Mesendoderm (in vitro differentiated cells): ENCODE measurements at places on chromosomes 5 and 9.

- no peak for DNase-seq
These were observed 2.8 kb upstream of the PRLR start for GRCh38 chr5:35233121-35233520.

DNA sequence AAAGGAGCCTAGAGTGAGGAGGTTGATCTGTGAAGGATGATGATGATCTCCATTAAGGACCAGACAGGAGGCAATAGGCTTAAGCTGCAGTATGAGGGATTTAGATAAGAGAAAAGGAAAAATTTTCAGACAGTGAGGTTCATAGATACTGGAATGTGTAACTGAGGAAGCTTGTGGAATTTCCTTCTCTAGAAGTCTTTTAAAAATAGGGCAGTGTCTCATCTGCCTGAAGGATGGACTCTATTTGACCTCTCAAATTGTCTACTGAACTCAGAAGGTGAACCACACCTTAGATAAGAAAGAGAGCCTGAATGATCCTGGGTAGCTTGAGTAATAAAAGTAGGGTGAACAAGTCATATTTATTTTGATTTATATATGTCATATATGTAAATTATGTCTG is 148.2 kb upstream of the CDKN2B start:
- peak; percentile 11 for DNase-seq

DNA sequence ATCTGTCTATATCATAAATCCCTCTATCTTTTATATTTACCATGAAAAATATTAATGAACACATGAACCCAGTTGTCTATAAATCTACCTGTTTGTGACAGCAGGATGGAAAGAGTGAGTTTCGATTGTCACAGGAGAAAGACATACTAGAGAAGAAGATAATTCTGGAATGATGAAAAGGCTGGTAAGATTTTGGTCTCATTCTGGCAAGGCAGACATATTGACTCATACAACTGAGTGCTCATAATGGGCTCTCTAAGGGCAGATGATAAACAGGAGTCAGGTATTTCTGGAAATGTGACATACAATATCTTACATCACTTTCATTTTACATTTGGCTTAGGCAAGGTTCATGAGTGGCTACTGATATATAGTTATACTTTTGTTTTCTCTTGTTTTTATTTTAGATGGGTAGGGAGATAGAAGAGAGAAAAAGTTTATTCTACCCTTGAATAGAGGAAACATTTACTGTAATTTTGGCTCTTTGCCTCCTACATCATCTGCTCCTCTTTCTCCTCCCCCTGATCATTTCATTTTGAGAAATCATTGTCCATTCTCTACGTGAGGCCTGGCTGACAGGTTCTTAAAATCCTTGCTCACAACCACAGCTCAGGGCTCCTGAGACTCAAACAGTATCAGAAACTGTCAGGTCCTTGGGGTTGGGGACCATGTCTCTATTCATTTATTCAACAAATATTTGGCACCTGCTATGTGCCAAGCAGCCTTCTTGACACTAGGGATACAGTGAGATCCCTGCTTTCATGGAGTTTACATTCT is 14.4 kb downstream of the ELOVL7 start:
- DNase-seq = no peak

DNA sequence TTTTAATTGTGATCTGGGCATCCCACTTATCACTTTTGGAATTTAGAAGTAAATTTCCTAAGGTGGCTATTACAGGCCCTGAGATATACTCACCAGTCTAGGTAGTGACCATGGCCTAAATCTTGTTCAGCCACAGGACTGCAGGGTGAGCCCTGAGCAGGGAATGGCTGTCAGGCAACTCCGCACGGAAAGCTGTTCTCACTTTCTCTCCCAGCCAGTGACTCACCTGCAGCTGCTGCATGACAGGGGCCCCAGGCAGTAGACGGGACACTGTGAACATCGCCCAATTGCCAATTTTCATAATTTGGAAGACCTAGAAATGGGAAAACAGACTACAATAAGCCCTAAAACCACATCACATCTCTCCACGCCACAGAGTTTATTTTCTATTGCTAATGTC is 69.6 kb upstream of the TAF1L start:
- DNase-seq = peak; percentile 33

- no peak for DNase-seq
These were observed 71.9 kb upstream of the LARP1 start for GRCh38 chr5:154683101-154683880.

GRCh38 chr5:1051366-1051720 is 42.7 kb downstream of the NKD2 start:
- no peak for DNase-seq

DNA sequence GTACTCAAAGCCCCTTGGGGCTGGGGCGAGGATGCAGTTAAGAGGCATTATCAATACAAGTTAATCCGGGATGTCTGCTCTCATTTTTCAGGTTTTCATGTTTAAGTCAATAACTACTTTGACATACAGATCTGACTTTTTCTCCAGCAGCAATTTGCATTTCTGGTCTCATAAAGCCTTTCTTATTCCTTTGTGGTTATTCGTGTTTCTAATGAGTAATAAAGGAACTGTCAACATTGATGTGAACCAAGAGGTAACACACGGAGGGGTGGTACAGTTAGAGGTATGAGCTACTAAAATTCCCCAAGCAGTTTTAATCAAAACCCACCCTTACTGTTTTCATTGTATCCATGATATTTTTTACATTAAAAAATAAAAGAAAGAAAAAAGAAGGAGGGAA is 138.0 kb upstream of the NFIB start:
- no peak for DNase-seq

GRCh38 chr9:121289772-121290370 is 21.9 kb downstream of the GSN start:
- no peak for DNase-seq

- DNase-seq = peak; percentile 18
These were observed 20.0 kb downstream of the F2R start for GRCh38 chr5:76735762-76736545.

- no peak for DNase-seq
These were observed 2.2 kb downstream of the ABLIM3 start for GRCh38 chr5:149143470-149143869.

- peak; percentile 46 for DNase-seq
These were observed 249.1 kb upstream of the ADCY2 start for GRCh38 chr5:7146886-7147285.

DNA sequence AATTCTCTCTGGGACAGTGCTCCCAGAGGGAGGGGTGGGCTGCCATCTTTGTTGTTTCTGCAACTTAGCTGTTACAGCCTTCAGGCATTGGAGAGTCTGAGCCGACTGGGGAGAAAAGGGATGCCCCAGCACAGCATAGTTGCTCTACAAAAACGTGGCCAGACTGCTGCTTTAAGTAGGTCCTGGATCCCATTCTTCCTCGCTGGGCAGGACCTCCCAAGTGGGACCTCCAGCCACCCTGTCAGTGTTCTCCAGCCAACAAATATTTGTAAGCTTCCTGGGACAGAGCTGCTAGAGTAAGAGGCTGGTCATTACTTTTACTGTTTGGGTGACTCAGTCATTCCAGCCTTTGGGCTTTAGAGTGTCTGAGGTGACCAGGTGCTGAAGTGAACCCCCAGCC is 292.7 kb upstream of the NREP start:
- no peak for DNase-seq

DNA sequence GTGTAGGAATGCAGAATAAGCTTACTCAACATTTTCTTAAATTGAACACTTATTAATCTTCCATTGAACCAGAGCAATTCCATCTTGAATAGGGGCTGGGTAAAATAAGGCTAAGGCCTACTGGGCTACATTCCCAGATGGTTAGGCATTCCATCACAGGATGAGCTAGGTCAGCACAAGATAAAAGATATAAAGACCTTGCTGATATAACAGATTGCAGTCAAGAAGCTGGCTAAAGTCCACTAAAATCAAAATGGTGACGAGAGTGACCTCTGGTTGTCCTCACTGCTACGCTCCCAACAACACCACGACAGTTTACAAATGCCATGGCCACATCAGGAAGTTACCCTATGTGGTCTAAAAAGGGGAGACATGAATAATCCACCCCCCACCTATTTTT is 156.1 kb downstream of the NXNL2 start:
- DNase-seq = no peak

GRCh38 chr5:167992868-167993267 is 298.6 kb upstream of the WWC1 start:
- no peak for DNase-seq

DNA sequence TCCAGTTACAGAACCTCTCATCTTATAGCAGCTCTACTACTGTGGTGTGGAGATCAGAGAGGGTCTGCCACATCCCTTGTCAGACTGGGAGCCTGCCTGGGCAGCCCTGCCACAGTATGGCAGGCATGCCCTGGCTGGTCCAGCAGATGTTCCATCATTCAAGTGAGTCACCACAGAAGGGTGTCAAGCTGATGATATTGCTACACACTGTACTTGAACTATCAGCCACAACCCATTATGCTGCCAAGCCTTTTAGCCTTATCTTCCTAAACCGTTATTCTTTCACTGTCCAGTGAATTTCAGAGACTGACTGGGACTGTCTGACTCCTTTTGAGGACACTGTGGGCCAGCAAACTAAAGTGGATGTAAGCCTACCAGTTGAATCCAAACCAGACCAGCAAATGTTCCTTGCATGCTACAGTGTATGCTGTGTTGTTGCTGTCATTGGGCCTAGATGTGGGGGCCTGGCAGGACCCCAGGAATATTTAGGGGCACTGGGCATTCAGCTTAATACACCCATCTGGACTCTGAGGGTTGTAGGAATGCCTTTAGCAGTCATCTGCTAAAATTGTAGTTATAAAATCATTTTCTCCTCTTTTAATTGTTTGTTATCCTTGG is 202.6 kb downstream of the NR3C1 start:
- DNase-seq = no peak

DNA sequence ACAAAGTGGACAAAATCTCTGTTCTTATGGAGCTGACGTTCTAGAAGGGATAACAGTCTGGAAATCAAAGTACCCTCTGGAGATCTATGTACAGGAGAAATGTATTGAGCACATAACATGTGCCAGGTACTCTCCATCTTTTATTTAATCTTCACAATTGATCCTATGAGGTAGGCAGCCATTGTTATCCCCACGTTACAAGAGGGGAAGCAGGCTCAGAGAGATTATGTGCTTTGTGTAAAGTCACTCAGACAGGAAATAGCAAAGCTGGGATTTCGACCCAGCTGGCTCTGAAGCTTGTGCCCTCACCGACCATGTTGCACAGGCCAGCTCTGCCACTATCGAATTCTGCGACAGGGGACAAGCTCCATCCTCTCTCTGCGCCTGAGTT is 21.5 kb downstream of the PDGFRB start:
- no peak for DNase-seq

DNA sequence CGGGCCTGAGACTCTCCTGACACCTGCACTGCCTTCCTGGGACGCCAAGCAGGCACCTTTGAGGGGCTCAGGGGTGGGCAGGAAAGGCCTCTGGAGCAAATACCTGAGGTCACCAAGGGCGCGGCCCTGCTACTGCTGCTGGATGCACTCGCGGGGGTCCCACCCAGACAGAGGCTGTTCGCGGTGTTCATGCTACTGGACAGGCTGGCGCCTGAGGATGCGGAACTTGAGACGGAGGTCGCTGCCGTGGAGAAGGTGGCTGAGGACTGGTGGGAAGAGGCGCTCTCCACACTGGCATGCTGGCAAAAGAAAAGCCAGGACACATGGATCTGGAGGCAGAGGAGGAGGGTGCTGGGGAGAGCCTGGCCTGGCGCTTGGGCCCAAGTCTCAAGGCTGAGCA is 110.7 kb downstream of the UBE2R2 start:
- no peak for DNase-seq
